ENCODE measurements at places on chromosomes 3 and 15.

GRCh38 chr3:185764163-185764979 is 60.5 kb downstream of the IGF2BP2 start:
- DNase-seq = no peak

DNA sequence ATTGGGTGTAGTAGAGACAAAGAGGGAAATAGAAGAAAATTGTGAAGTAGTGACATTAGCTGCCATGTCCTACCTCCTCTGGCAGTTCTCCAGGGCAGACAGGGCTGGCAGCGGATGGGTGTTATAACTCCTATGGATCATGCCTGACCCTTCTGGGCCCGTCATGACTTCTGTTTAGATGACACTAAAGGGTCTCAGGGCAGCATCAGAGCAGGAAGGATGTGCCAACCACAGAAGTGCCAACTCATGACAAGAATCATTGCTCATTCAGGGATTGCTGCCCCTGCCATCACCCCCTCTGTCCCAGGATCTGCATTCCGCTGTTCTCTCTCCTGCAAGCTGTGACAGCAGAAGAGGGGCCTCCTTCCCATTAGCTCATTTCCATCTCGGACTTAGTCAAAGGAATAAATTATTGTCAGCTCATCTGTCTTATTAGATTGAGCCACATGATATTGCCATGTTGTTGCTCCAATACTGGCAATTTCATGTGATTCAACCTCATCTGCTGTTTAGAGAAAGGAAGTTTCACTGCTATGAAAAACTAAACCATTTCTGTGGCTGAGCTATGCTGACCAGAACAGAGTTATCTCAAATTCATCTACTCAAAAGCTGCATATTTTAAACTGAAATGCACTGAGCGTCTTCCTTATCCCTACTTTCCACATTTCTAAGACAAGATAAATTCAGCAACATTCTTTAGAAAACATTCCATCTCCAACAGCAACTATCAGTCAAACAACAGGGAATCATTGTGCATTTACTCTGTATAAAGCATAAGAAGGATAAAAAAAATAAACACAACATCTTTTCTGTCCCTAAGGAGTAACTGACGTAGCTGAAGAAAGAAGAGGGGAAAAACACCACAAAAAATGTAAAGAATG is 271.6 kb downstream of the FHIT start:
- no peak for DNase-seq

DNA sequence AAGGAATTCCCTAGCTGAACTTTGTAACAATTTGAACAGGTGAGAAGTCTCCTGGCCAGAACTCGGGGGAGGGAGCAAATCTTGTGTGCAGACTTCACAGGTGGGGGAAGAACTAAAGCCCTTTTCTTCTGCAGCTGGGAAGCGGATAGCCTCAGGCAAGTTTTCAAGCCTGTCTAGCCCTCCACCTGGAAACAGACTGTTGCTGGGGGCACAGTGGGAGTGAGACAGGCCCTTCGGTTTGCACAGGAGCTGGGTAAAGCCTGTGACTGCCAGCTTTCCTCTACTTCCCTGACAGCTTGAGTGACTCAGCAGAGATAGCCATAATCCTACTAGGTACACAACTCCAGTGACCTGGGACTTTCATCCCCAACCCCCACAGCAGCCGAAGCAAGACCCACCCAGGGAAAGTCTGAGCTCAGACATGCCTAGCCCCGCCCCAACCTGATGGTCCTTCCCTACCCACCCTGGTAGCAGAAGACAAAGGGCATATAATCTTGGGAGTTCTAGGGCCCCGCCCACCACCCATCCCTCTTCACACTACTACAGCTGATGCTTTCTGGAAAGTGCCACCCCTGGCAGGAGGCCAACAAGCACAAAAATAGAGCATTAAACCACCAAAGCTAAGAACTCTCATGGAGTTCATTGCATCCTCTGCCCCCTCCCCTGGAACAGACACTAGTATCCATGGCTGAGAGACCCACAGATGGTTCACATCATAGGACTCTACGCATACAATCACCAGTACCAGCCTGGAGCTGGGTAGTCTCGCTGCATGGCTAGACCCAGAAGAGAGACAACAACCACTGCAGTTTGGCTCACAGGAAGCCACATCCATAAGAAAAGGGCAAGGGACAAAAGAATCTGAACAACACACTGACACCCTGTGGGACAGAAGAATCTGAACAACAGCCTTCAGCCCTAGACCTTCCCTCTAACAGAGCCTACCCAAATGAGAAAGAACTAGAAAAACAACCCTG is 479.0 kb downstream of the RAP2B start:
- no peak for DNase-seq

DNA sequence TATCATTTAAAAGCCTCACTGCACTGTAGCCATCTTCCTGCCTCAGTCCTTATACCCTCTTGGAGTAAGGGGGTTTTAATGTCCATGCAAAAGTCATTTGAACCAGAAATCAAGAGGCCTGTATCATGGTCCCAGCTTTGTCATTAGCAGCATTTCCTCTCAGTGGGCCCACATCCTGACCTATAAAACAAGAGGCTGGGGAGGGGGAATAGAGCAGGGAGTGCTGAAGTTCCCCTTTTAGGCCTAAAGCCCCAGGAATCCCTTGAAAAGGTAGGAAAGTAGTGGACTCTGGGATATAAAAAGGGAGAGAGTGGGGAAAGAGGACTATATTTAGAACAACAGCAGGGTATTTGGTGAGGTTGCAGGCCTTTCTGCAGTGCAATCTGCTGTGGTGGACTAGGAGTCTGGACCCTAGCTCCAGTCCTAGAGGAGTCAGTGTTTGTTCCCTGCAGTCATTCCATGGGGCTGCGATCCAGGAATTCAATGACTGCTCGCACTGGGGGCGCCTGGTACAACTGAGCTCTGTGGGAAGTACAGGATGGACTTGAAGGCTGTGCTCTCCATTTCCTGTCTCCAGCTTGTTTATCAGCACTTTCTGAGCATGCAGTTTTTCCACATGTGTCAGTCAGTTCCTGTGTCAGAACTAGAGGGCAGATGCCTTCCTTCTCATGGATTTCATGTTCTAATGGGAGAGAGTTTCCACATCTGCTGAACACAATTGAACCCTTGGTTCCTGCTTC is 46.8 kb downstream of the PDHB start:
- DNase-seq = no peak

DNA sequence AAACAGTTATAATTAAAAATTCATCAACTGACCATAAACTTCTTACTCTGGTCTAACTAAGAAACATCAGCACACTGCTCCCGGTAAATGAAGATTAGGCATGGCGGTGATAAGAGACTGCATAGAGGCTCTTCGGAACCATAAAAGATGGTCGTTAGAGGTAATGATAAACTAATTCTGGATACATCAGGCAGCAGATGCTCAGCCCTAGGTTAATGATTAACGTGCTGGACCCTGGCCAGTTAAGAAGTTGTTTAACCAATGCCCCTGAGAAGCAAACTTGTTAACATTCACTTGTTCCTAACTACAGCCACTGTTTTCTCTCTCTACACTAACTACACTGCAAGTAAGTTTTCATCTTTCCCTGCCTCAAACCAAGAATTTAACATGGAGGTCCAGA is 111.5 kb downstream of the PDZRN3 start:
- DNase-seq = no peak

GRCh38 chr15:36617529-36618196 is 38.2 kb downstream of the CDIN1 start:
- DNase-seq = no peak
